ENCODE measurements at places on chromosomes 11 and 22. TPM values are rescaled to one million over a fixed set of nuclear protein-coding genes. Genes with fewer than 3 reads are reported as not detected.

The MOGAT2 gene
- not detected for total RNA-seq

The SOX6 gene
- total RNA-seq, result 0.07 TPM

The P2RX6 gene
- 0.50 TPM for total RNA-seq

The RELT gene
- 6.7 TPM for total RNA-seq

The DNAJB7 gene
- not detected for total RNA-seq

The RFPL1 gene
- total RNA-seq, result not detected

The DSCAML1 gene
- 0.30 TPM for total RNA-seq

The PIWIL4 gene
- total RNA-seq, result 0.12 TPM

The TP53I11 gene
- total RNA-seq, result 40.0 TPM

The APOA1 gene
- total RNA-seq, result 0.12 TPM

The RIMBP3B gene
- 0.25 TPM for total RNA-seq

The PAK1 gene
- 20.3 TPM for total RNA-seq

The NELL1 gene
- total RNA-seq, result not detected

The CARD18 gene
- total RNA-seq, result not detected

The FOLH1 gene
- total RNA-seq, result not detected

The GVQW3 gene
- total RNA-seq, result 0.94 TPM

The LRRC32 gene
- 0.19 TPM for total RNA-seq

Measured in A549 treated with dexamethasone at 1 μM for 4 hours (cell line).